ENCODE measurements at places on chromosomes 11 and 22.

DNA sequence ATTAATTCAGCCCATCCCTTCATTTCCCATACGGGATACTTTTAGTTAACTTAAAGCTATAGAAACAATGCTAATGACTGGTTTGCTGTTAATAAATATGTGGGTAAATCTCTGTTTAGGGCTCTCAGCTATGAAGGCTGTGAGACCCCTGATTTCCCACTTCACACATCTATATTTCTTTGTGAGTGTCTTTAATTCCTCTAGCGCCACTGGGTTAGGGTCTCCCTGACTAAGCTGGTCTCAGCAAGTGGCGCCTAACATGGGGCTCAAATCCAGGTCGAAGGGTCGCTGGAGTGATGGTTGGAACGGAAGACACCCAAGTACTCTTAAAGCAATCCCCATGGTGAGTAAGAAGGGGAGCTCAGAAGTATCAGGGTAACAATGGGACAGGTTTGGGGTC, 14.4 kb upstream of the OOSP1 start:
- no peak for DNase-seq

DNA sequence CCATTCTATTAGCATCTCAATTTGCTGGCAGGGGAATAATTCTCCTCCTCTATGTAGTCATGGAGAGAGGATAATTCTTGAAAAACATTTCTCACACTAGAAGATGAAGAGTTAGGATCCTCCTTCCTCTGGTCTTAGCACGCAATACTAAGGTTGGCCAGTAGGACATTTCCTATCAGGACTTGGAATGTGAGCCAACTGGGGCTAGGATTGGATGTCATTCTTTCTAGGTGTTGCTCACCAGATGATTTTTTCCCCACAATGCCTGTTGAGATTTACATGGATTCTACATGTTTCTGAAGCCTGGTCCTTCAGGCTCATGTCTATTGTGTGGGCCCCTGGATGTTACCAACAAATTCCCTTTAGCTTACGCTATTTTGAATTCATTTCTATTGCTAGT, 28.0 kb downstream of the SLN start:
- DNase-seq = no peak

DNA sequence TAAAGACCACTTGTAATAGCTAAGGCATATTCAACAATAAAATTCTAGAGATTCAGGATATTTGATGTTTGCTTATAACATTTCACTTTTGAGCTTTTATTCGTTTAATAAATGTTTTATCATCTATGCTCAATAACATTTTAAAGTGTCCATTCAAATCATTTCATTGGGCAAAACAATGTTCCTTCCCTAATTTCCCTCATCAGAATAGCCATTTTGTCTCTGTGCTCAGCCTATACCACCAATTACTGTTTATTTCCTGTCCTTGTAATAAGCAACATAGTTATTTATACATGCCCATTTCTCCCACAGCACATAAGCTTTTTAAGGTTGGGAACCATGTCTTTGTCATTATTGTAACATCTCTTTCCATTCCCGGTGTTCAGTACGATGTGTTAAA, 1.3 kb upstream of the SC5D start:
- DNase-seq = no peak

DNA sequence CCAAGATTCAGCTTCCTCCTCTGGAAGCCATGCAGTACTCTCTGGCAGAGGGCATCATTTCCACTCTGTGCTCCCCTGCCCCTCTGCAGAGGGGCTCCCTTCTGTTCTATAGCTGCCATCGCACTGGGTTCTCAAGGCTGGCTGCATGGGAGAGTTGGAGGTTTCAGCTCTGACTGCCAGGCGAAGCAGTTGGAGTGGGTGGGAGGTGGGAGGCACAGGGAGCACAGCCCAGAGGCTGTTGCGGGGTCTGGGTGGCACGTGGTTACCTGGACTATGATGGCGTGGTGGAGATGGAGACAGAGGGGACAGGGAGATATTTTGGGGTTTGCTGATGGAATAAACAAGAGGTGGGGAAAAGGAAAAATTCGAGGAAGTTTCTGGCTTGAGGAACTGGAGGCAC, 4.8 kb downstream of the PMM1 start:
- DNase-seq = no peak

DNA sequence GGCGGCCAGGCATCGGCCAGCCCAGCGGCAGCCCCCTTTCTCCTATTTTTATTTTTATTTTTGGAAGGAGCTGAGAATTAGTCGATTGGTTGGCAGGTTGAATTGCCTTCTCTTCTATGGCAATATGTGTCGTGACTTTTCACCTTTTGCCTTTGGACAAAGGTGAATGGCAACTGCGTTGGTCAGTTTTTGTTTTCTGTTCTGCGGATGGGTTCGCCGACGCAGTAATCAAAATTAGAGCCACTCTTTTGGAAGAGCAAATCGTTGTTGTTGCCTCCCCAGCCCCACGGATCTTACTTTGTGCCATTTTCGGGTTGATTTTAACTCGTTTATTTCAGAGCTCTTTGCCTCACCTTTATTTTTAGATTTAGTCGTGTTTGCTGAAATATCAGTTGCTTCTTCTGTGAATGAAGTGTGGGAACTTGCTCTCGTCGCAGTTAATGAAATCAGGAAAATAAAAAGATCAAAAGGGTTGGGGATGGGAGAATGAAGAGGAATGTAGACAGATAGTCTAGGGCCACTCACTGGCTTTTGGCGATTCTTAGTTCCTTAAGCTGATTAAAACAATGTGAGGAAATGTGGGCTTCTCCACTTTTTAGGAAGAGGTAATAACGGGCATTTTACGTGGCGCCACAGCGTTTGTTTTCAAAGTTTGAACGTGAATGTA, 1.6 kb downstream of the CECR2 start:
- DNase-seq = no peak

DNA sequence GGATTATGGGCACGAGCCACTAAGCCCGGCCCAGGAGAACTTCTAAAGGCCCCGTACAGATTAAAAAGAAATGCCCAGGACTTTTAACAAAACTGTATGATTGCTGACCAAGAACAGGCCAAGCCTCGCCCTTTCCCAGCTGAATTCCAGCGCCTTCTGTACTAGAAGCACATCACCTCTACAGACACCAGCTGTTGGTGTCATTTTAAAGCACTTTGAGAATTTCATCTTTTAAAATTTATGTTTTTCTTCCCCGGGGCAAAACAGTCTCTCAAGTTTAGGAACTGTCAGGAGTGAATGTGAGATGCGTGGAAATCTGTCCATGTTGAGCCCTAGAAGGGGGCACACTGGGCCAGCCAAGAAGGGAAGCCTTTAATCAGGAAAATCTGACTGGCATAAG, 362.4 kb downstream of the LARGE1 start:
- DNase-seq = no peak

DNA sequence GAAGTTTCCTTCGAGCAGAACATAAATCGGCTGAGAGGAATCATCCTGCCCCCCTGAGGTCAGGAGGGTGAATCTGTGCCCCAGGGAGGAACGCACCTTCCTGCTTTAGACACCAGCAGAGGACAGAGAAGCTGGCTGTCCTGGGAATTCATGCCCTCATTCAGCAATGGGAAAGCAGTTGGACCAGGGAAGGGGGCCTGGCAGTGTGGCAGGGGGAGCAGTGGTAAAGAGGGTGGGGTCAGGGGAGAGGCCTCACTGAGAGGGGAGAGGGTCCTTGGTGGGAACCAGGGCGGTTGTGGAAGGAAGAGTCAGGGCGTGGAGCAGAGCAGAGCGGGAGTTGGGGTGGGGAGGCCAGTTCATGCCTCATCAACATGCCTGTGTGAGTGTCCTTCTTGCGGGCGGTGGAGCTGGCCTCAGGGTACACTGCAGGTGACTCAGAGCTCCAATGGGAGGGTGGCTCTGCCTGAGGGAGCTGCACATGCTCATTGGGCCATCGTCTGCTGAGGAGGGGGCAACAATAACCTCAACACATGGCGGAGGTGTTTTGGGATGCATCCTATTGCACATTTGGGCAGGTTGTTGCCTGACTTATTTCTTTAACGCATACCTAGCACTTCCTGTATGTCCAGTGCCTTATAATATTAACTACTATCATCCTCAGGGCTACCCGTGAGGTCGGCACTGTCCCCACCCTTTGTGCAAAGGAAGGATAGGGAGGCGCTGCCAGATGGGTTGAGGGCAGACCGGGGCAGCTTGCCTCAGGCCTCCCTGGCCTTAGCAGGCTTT, 23.2 kb downstream of the MED15 start:
- no peak for DNase-seq

DNA sequence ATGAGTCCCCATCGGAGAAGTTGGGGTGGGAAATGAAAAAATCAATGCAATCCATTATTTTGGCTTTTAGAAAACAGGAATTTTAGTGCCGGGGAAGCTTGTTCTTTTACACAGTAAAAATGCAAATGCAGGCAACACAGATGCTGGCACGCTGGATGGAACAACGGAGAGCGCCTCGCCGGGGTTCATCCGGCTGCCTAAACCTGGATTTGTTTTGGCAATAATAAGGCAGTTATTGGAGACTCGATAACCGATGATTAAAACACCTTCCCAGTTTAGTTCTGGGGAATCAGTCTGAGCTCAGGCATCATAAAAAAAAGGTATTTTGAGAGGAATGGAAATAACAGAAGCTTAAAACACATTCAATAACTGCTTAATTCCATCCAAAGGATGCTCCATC, 2.9 kb downstream of the DSCAML1 start:
- no peak for DNase-seq

GRCh38 chr11:78039391-78039918, 16.4 kb upstream of the KCTD14 start:
- DNase-seq = no peak

- DNase-seq = no peak
Measured at GRCh38 chr11:72058416-72059034, 21.8 kb downstream of the NUMA1 start.

DNA sequence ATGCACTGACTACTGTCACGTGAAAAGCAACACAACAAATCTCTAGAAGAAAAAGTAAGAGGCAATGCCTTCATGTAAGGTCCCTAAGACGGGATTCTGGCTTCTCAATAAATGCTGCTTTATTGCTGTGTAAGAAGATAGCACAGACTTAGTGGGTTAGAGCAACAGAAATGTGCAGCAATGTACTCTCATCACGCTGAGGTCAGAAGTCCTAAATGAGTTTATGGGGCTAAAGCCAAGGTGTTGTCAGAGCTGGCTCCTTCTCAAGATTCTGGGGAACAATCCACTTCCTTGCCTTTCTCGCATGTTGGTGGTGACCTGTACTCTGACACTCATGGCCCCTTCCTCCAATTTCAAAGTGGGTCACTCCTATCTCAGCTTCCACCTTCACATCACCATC, 93.4 kb downstream of the SHANK2 start:
- no peak for DNase-seq

- no peak for DNase-seq
Measured at GRCh38 chr11:46265764-46266163, 11.7 kb upstream of the CREB3L1 start.

DNA sequence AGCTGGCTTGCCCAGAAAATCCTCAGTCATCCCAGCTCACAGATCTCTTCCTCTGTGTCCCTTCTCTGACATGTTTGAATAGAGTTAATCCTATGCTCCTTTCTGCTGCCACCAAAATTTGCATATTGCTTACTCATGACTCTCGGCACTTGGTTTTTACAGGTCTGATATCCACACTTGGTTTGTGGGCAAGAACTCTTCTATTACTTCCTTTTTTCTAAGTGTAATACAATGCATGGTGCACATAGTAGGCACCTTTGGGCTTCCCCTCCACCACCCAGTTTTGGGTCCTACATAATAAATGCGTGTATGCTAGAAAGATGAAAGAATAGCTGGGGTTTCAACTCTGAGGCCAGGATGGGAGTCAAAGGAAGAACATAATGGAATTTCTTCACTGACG, 69.7 kb upstream of the GRK3 start:
- DNase-seq = no peak

GRCh38 chr11:118625036-118625690, 17.7 kb downstream of the PHLDB1 start:
- DNase-seq = no peak
